Psoas muscle (tissue), 8 donors: ENCODE measurements at places on chromosomes 2 and 18. TPM values are rescaled to one million over a fixed set of nuclear protein-coding genes. Genes with fewer than 3 reads are reported as not detected.

GRCh38 chr18:37694516-37694915 lies 128.9 kb upstream of the CELF4 start:
- H3K4me1 ChIP-seq: no peaks in the 10 kb centered on the region
- no peak for DNase-seq
- H3K27ac ChIP-seq: no peak overlapping the region
- no peak overlapping the region for H3K4me3 ChIP-seq
- no peaks in the 10 kb centered on the region for H3K27me3 ChIP-seq

Gene FBXO36
- polyA plus RNA-seq: 0.60 TPM

DNA sequence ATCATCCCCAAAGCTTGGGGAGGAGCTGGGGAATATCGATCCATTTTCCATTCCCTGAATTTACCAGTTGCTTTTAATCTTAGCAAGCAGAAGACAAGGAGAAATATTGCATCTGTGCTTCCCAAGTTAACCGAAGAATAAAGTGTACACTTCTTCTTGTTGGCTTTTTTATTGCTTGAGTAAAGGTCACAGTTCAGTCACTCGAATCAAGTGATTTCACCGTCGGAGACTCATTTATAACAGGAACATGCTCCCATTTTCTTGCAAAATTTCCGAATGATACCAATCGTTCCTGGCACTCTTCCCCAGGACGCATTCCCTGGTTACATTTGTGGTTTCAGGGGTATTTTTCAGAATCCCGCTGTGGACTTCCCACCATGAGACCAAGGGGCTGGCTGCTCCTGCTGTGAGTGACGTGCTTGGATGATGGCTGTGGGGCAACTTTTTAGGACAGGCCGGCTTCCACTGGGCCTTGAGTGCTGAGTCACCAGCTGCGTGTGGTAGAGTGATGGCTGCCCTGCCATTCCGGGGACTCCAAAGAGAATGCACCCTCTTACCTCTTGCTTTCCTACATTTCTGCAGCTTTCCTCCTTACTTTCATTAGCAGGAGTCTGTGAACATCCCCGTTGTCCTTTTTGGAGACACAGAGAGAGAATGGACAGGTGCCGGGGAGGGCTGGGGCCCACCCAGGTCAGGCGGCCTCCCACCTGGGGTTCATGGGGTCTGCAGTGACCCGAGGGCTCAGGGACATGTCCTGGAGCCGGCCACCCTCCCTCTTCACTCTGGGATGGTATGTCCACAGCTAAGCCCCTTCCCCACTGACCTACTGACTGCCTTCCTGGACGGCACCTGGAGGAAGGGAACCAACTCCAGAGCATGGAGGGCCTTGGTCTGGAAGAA lies 60.7 kb upstream of the HDAC4 start:
- no peaks in the 10 kb centered on the region for H3K27me3 ChIP-seq
- no peak overlapping the region for H3K27ac ChIP-seq
- peaks cover 16% of the 10 kb centered on the region for H3K4me1 ChIP-seq
- no peaks in the 10 kb centered on the region for H3K36me3 ChIP-seq

Gene ACTR1B
- polyA plus RNA-seq: 50.9 TPM

GRCh38 chr2:232324778-232325177 lies 53.8 kb upstream of the ALPP start:
- no peak overlapping the region for H3K27ac ChIP-seq
- no peaks in the 10 kb centered on the region for H3K27me3 ChIP-seq
- H3K4me1 ChIP-seq: no peaks in the 10 kb centered on the region
- H3K4me3 ChIP-seq: no peak overlapping the region
- no peaks in the 10 kb centered on the region for H3K36me3 ChIP-seq

- no peak overlapping the region for H3K4me3 ChIP-seq
- H3K27me3 ChIP-seq: no peaks in the 10 kb centered on the region
- no peak overlapping the region for H3K27ac ChIP-seq
- DNase-seq: no peak
- H3K36me3 ChIP-seq: no peaks in the 10 kb centered on the region
Observed at GRCh38 chr18:13831864-13832508, 8.0 kb downstream of the MC5R start.

GRCh38 chr2:69192176-69192945 lies 179.4 kb downstream of the ANTXR1 start:
- no peaks in the 10 kb centered on the region for H3K27me3 ChIP-seq
- no peak for DNase-seq
- H3K4me3 ChIP-seq: no peak overlapping the region
- H3K27ac ChIP-seq: no peak overlapping the region

Gene RBM43
- 0.64 TPM for polyA plus RNA-seq

Gene PTH2R
- polyA plus RNA-seq: not detected
